H4 (cell line): ENCODE measurements at places on chromosomes 1 and 21. TPM values are rescaled to one million over a fixed set of nuclear protein-coding genes. Genes with fewer than 3 reads are reported as not detected.

The KCNA2 gene
- 0.06 and 0.52 TPM in 2 replicates for total RNA-seq

- no peak for DNase-seq
Measured at GRCh38 chr1:60280256-60280655, 206.7 kb upstream of the C1orf87 start.

DNA sequence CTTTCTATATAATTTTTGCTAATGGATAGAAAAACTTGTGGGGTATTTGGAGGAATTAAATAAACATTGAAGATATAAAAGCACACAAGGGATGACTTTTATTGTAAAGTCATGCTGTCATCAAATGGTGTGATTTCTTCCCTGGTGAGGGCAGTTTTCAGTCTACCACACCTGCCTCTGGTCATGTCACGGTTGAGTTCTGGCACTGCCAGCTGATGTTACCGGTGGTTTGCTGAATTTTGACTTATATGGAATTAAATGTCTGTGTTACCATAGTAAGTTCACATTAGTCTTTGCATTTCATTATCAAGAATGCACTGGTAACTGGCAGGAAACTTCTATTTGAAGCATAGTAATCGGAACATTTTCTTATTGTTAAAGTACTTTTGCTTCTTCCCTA is 13.4 kb downstream of the S1PR1 start:
- no peak for DNase-seq

DNA sequence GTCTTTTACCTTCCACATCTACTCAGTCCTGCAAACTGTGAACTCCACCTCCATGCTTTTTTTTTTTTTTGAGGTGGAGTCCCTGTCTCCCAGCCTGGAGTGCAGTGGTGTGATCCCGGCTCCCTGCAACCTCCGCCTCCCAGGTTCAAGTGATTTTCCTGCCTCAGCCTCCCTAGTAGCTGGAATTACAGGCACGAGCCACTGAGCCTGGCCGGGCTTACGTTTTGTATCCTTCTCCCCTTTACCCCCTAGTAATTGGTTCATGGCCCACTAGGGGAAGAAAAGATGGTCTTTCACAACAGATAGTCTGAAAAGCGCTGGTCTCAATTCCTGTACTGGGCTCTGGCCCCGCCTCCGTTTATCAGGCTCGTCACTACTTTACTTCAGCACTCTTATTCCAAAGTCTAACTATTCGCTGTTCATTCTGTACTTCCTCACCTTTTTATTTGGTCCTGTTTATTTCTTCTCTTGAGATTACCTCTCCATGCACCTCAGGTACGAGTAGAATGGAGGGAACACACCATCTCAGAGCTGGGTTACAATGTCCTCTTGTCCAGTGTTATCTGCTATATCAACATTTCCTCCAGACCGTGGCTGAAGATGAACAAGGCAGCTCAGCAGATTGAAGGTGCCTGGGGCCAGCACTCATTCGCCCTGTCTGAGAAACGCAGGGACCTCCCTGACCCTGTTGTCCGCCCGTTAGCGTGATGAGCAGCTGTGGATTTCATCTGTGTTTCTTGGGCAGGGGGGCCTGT is 16.2 kb downstream of the CNST start:
- DNase-seq, result no peak

GRCh38 chr1:118925651-118926050 is 62.5 kb downstream of the TBX15 start:
- no peak for DNase-seq

DNA sequence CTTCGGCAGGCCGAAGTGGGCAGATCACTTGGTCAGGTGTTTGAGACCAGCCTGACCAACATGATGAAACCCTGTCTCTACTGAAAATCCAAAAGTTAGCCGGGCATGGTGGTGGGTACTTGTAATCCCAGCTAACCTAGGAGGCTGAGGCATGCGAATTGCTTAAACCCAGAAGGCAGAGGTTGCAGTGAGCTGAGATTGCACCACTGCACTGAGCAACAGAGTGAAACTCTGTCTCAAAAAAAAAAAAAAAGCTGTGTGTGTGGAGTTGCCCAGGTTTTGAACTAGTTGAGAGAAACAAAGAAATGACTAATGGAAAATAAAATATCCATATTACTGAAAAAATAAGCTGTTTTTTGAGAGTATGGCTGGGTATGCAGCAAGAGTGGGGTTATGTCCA is 100.2 kb downstream of the GTF2B start:
- DNase-seq, result no peak

GRCh38 chr21:31665397-31665796 is 5.9 kb downstream of the SOD1 start:
- no peak for DNase-seq

GRCh38 chr1:100759188-100759587 is 39.6 kb downstream of the VCAM1 start:
- no peak for DNase-seq

The PGLYRP4 gene
- total RNA-seq, result not detected in 2 replicates

DNA sequence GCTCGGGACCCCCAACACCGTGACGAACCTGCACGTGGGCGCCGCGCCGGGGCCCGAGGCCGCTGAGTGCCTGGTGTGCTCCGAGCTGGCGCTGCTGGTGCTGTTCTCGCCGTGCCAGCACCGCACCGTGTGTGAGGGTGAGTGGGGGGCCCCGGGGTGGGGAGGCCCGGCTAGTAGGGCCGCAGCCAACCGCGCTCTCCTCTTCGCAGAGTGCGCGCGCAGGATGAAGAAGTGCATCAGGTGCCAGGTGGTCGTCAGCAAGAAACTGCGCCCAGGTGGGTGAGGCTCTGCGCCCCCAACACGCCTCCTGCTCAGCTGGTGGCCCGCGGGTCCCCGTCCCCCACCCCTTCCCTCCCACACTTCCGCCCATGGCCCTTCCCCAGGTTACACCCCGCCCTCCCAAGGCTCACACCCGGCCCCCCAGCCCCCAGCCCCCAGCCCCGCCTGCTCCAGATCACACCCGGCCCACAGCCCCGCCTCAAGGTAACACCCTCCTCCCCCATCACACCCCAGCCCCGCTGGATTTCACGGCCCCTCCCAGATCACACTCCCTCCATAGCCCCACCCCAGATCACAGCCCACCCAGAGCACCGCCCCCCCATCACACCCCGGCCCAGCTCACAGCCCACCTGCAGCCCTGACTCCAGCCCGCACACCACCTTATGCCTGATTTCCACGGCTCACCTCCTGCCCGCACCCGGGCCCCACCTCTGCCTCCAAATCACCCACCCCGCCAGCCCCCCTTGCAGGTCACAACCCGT is 2.4 kb upstream of the MMP23B start:
- no peak for DNase-seq

DNA sequence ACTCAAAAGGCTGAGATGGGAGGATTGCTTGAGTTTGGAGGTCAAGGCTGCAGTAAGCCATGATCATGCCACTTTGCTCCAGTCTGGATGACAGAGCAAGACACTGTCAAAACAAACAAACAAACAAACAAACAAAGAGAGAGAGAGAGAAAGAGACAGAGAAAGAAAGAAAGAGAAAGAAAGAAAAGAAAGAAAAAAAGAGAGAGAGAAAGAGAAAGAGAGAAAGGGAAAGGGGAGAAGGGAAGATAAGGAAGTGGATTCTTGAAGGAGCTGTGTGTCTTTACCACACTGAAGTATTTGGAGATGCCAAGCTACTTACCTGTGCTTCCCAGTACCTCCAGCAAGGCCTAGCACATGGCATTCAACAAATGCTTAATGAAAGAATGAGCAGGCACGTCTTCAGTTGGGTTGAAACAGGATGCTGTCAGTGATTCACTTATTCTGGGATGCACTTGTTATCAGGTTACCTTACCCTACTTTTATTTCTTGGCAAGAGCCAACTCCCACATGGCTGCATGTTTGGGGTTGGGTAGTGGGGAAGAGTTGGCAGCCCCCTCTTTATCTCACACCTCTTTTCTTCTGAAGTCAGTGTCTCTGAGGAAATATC is 28.8 kb downstream of the CD101 start:
- DNase-seq, result no peak
